ENCODE measurements at places on chromosomes 16 and 17. TPM values are rescaled to one million over a fixed set of nuclear protein-coding genes. Genes with fewer than 3 reads are reported as not detected.

- DNase-seq: no peak
These were observed 2.6 kb upstream of the SPHK1 start for GRCh38 chr17:76381633-76382350.

DNA sequence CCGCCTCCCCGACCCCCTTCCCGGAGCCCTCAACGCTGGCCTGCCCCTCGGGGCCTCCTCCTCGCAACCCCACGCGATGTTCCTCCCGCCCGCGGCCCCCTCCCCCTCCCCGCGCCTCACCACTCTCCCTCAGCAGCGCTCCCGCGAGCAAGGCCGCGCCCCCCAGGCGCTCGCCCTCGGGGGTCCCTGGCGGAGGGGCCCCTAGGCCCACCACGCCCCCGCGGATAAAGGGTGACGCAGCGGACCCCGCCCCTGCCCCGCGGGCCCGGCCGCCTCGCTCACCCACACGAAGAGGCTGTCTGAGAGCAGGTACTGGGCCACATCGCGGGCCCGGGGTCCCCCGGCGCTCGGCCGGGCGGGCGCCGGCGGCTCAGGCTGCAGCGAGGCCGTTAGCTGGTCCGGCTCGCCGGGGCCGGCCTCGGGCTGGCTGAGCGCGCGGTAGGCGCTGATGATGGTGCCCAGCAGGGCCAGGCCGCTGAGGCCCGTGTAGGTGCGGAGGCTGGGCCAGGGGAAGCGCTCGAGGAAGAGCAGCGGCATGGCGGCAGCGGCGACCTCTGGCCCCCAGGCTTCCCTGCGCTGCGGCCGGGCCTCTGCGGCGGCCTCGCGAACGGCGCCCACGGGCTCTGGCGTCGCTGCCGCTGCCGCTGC is 430 bp downstream of the AMFR start:
- DNase-seq: no peak

GRCh38 chr17:63120406-63120805 is 154.4 kb downstream of the TANC2 start:
- no peak for DNase-seq

GRCh38 chr17:921161-921560 is 58.4 kb downstream of the NXN start:
- no peak for DNase-seq

- DNase-seq: no peak
These were observed 62.3 kb upstream of the HS3ST2 start for GRCh38 chr16:22751685-22752084.

DNA sequence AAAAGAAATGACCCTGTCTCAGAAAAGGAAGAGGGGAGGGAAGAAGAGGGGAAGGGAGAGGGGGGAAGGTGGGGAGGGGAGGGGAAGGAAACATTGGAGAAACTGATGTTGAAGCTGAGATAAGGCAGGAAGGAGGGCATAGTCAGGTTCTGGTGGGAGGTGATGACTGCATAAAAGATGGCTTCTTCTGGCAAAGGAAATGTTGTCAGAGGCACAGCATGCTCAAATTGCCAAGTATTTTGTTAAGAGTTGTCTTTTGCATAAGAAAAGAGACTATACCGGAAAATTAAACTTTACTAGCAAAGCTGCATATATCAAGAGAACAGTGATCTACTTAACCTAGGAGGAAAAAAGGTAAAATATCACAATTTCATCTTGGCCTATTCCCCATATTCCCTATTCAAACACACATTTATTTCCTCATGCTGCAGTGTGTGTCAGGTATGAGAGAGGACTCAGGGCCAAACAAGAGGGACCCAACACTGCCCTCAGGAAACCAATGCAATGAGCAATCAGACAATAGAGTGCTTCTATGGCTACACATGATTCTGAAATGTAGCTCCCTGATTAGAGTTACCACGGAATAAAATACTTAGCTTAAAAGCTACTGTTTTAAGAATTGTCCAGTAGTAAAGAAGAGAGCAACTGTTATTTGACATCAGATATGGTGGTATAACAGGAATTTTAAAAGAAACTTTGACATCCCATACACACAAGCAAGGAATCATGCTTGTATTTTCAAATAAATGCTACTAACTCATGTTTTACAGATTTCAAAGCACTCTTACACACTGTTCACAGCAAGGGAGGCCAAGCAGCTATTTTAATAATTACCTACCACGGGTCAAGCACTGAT is 80.9 kb downstream of the PARN start:
- no peak for DNase-seq

DNA sequence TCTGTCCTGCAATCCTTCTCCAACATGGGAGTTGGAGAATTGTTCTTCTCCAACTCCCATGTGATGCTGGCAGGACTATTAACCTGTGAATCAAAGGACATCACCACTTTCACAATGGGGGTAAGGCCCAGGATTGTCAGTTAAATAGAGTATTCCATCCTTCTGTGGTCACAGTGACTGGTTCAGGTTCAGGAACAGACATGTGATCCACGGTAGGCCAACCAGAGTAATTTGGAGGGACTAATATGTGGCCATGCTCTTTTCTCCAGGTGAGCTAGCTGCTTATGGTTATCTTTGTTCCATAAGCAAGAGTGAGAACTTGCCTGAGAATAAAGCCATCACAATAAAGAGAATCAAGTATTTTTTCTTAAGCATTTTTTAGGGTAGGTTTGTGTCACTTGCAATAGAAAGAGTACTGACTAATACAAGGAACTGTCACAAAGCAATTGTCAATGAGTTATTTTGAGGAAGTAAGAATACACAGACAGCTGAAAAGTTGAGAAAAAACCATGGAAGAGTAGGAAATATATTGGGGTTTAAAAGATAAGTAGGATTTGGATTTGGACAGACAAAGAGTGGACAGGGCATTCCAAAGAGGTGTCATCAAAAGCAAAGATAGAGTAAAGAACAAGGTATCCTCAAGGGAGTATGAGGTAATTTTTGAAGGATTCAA is 63.4 kb downstream of the BRIP1 start:
- DNase-seq: no peak

GRCh38 chr16:27461483-27462171 is 59.7 kb downstream of the IL21R start:
- DNase-seq: no peak

GRCh38 chr16:9092978-9093344 is 1.5 kb downstream of the HAPSTR1 start:
- no peak for DNase-seq

DNA sequence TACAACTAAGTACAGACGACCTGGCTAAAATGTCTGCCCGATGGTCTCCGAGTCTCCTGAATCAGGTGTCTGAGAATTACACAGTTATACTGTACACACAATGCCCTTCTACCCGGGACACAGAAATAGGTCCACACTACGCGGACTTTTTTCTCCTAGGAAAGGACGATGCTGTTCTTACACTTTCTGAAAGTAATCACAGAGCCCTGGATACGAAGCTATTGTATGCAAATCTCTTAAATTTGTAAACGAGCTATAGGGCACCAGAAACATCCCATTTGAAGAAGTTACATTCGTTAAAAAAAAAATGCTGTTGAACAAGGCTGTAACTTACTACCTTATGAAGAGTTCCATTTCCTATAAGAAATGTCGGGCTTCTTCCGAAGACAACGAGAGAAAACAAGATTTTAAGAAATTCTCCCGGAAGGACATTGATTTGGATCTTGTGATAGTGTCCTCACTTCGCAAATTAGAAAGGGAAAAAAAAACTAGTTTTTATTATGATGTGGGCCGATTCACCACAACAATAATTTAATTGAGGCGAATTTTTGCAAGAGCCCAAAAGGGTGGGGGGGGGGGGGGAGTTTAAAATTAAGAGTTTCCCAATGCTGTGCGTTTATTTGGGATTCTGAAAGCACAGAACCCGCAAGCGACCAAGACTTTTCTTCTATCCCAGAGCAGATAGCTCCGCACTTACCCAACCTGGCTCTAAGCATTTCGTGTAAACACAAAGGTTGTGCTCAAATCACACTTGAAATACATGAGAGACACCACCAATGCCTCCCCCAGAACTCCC is 1.5 kb upstream of the SOX9 start:
- no peak for DNase-seq

DNA sequence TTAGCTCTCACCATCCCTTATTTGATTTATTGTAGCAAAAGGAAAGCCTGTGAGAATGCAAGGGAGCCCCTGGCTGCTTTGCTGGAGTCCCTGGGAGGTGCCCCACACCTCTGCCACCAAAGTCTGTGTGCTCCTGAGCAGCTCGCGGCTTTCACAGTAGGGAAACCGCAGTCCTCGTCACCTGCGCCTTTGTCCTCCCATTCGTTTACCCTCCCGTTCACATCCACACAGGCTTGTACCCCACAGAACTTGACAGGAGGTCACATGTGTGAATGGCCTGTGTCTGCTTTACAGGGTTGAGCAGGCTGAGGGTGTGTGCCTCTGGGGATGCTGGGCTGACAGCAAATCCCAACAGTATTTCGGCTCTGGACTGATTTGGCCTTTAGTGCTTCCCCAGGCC is 152.5 kb downstream of the LGALS9B start:
- DNase-seq: no peak

DNA sequence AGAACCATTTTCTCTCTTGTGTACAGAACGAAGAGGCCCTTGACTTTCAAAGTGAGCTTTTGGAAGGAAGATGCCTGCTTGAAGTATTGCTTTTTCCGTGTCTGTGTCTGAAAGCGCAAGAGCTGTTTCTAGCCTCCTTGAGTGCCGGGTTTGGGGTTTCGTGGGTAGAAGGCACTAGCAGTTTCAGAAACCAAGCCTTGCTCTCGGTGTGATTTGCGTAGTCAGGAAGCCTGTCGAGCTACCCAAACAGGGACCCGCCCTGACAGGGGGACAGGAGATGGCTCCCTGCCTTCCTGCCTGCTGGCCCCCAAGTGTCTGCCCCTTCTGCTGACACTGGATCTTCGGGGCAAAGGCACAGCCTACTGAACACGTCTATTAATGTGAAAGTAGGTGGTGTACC is 322.0 kb downstream of the MAF start:
- DNase-seq: no peak

- DNase-seq: no peak
These were observed 65.2 kb downstream of the PIPOX start for GRCh38 chr17:29107933-29108822.

- no peak for DNase-seq
These were observed 21.7 kb downstream of the PRMT7 start for GRCh38 chr16:68332411-68333121.

- no peak for DNase-seq
These were observed 9.2 kb downstream of the CDIP1 start for GRCh38 chr16:4529085-4530060.

DNA sequence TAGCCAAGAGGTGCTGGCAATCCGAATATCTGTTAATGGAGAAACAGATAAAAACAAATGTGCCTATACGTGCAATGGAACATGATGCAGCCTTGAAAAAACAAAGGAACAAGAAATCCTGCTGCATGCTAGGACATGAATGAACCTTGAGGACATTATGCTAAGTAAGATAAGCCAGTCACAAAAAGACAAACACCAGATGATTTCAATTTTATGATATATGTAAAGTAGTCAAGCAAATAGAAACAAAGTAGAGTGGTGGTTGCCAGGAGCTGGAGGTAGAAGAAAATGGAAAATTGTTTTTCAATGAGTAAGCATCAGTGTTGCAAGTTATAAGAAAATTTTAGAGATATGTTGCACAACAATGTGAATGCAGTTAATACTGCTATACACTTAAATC is 409.7 kb upstream of the CDH8 start:
- DNase-seq: no peak

DNA sequence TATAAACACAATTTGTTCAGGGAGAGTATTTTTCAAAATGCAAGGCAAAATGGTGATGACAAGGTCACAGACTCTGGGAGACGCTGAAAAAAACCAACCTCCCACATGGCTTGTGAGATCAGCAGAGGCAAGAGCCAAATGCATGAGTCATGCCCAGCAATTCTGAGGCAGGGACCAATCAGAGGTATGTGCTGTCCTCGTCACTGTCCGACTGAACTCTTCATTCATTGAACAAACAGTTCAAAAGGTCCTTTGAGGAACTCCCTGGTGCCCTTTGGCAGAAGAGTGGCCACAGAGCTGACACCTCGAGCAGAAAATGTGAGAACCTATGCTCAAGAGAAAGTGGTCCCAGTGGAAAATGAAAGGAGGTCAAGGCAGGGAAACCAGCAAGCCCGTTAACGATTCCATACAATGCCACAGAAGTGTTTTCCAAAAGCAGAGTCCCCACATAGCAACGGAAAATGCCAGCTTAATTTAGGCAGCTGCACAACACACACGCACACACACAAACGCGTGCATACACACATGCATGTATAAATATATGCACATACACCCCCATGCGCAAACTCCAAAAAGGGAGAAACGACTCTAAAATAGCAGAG is 50.9 kb downstream of the CDH11 start:
- no peak for DNase-seq

- DNase-seq: no peak
These were observed 14.2 kb downstream of the AMFR start for GRCh38 chr16:56411123-56411522.

DNA sequence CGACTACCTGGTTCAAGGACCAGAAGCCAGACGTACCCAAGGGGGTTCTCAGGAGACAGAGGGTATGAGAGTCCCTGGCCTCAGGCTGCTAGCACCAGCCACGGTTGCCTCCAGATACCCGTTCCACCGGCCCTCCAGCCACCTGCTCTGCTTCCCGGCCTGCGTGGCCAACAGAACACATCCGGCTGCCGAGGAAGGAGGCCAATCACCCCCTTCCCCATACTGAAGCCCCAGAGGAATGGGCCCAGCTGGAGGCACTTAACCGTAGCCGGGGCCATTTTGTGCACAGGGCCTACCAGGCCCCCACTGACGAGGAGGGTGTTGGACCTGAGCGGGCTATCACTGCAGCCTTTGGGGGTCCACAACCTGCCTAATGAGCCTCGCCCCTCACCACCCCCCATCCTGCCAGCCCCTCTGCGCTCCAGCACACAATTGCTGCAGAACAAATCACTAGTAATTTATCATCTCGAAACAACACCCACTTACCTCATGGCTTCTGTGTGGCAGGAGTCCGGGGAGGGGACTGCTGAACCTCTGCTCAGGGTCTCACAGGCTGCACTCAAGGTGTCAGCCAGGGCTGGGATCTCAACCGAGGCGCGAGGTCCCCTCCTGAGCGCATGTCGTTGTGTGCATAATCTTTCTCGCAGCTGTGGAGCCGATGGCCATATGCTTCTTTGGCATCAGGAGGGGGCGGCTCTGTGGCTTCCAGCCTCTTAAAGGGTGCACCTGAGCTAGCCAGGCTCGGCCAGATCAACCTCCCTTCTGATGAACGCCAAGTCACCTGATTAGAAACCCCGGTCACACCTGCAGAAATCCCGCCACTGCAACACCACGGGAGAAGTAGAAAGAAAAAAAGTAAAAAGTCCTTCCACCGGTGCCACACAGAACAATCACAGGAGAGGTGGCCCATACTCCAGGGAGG is 10.1 kb upstream of the KREMEN2 start:
- no peak for DNase-seq

The IRF8 gene
- 112 TPM for total RNA-seq

The CRISPLD2 gene
- total RNA-seq: 256 TPM

The NUPR1 gene
- 116 TPM for total RNA-seq

The SAP30BP gene
- 86.0 TPM for total RNA-seq

The ALDH3A2 gene
- 107 TPM for total RNA-seq

The ZFP1 gene
- 6.2 TPM for total RNA-seq

The HSF5 gene
- total RNA-seq: 0.06 TPM

The RAB37 gene
- total RNA-seq: 1.3 TPM

The ZNF205 gene
- total RNA-seq: 6.1 TPM

The CD300E gene
- 7.3 TPM for total RNA-seq

The ALOXE3 gene
- total RNA-seq: not detected

The PRCD gene
- total RNA-seq: 5.4 TPM

The RRAD gene
- 3.4 TPM for total RNA-seq

The DBNDD1 gene
- 2.6 TPM for total RNA-seq

The PRAC1 gene
- total RNA-seq: not detected

The CD300LF gene
- total RNA-seq: 2.8 TPM
